Activated CD4-positive, alpha-beta T cell treated with anti-CD3 and anti-CD28 coated beads, Interleukin-2, amount 50 U/mL, for 24 hours (primary cell): ENCODE measurements at places on chromosomes 13 and 19.

GRCh38 chr13:51534041-51534817, 50.0 kb upstream of the WDFY2 start:
- peak; percentile 24 for DNase-seq

DNA sequence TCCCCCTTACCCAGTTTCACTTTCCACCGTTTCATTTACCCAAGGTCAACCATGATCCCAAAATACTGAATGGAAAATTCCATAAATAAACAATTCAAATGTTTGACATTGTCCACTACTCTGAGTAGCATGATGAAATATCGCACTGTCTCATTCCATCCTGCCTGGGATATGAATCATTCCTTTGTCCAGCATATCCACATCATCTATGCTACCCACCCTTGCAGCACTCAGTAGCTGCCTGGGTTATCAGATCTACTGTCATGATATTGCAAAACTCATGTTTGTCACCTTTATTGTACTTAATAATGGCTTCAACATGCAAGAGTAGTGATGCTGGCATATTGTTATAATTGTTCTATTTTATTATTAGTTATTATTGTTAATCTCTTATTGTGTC, 263.9 kb upstream of the NBEA start:
- no peak for DNase-seq

DNA sequence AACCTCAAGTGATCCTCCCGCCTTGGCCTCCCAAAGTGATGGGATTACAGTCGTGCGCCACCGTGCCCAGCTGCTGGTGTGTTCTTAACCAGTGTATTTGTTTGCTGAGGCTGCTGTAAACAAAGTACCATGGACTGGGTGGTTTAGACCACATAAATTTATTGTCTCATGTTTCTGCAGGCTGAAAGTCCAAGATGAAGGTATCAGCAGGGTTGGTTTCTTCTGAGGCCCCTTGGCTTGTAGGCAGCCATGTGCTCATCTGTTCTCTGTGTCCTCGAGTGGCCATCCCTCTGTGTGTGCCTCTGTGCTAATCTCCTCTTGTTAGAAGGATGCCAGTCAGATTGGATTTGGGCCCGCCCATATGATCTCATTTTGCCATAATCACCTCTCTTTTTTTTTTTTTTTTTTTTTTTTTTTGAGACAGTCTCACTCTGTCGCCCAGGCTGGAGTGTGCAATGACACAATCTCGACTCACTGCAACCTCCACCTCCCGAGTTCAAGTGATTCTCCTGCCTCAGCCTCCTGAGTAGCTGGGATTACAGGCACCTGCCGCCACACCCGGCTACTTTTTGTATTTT, 31.8 kb downstream of the PEX11G start:
- no peak for DNase-seq

- no peak for DNase-seq
Measured at GRCh38 chr19:31339411-31339810, 9.8 kb downstream of the TSHZ3 start.

- DNase-seq: no peak
Measured at GRCh38 chr19:3104708-3104983, 10.5 kb downstream of the GNA11 start.

- no peak for DNase-seq
Measured at GRCh38 chr13:33671560-33671959, 146.4 kb upstream of the RFC3 start.

GRCh38 chr19:45497791-45498190, 452 bp upstream of the PPM1N start:
- DNase-seq: no peak

- DNase-seq: no peak
Measured at GRCh38 chr19:41626877-41627276, at the start of gene CEACAM4. Gene CEACAM4 (minus strand): TSS chr19:41627074. CDS start chr19:41626963, 111 bp downstream.

- peak; percentile 89 for DNase-seq
Measured at GRCh38 chr19:42244347-42245220, 2.2 kb upstream of the GSK3A start.

DNA sequence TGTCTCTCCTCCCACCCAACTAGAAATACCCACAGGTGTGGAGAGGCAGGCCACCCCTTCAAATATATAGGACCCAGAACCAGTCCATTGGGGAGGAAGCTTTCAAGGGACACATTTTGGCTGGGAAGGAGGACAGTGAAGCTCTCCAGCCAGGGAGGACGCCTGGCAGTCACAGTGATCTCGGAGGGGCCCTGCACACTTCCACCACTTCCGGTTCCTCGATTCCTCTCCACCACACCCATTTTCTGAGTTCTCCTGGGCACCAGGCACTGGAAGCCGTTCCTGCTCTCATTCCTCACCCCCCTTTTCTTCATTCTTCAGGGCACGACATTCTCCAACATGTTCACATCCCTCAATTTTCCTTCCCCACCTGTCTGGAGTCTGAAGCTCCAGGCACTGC, 30.4 kb upstream of the CEACAM21 start:
- no peak for DNase-seq

DNA sequence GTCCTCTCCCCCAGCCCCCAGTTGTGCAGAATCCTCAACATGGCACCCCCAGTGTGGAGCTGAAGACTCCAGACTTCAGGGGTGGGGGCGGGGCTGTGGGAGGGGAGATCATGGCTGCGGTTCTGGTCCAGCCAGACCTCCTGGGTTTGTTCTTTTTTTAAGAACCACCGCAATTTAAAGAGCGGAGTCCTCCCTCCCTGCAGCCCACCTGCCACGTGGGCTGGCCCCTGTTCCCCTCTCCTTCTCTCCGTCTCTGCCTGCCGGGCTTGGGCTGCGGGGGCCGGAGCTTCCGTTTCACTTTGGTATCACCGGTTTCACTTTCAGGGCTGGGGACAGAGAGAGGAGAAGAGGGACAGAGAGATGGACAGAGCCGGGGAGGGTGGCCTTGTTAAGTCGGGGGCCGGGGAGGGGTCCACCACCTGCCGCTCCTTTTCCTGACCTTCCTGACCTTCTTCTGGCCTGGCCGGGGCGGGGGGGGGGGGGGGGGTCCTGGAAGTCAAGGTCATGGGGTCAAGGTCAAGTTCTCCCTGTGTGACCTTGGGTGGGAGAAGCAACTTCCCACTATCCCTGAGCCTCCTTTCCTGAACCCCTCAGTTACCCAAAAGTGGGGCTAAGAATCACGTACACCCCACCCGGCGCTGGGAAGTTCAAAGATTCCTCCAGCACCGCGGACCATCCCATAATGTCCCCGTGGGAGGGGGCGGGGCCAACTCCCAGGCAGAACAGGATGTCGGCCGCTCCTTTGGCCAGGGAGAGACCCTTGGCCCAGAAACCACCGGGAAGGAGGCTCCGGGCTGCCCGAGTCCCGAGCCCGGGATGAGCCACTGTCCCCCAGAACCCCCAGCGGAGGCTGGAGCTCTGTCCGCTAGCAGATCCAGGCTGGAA, 11.3 kb upstream of the ZBTB7A start:
- no peak for DNase-seq

GRCh38 chr19:46944918-46945628, 74.6 kb upstream of the NPAS1 start:
- DNase-seq: no peak

DNA sequence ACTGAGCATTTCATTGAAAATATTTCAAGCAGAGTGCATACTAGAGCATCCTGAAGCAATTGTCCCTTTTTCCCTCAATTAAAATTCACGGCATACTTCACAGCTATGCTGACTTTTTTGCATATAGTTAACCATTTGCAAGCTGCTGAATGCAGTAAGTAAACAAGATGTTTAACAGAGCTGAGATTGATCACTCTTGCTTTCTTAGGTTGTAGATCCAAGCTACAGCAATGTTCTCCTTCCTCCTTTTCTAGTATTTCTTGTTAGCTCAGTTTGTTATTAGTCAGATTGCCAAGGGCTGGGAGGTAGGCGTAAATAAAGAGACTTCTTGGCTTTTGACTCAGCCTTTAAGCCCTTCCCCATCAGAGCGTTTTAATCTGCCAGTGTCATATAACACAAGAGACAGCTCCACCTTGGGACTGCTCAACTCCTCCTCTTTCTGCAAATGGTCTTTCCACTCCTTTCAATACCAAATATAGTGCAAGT, at the start of gene SLITRK6:
TSS of gene SLITRK6 (minus strand) at position 323 of the 486 bp plus-strand sequence. CDS start 2,911 bp downstream, outside the sequence.
- no peak for DNase-seq

DNA sequence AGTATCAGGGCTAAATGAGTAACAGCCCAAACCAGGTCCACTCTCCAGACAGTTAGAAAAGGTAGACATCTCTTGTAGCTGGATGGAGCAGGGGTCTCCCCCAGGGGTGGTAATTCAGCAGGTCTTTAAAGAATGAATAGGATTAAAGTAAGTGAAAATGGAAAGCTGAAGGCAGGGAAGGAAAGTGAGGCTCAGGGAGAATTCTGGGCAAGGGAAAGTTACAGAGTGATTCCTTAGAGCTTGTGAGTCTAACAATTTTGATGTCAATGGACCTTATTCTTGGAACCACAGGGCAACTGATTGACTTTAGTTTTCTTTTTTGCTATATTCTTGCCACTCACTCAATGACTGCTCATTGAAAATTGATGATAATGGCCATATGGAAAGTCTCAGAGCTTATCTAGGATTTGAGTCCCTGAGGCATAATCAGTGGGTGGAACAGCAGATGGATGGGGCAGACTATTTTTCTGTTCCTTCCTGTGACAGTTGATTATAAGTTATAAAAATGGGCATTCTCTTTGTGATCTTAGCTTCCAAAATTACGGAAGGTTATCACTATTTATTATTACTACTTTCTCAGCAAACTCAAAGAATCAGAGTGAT, 76.9 kb downstream of the LRCH1 start:
- no peak for DNase-seq

- DNase-seq: no peak
Measured at GRCh38 chr19:4499855-4500254, 18.4 kb downstream of the PLIN4 start.

GRCh38 chr19:46186717-46187101, 38.7 kb downstream of the IGFL2 start:
- DNase-seq: no peak

GRCh38 chr13:28716511-28716910, 2.3 kb downstream of the SLC46A3 start:
- no peak for DNase-seq

DNA sequence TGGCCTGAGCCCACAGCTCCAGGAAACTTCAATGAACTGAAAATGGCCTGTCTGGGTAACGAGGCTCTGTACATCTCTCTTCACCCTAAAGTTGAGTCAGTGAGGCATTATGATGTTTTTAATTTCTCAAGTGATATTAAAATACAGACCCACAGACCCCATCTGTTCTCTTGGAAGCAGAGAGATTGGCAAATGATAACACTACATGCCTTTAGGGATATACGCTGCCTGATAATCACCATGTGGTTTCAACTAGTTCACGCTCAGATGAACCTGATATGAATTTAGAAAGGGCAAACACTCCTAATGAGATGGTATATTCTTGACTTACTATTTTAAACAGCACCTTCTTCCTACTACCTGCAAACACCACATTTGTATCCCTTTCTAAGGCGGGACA, 127.5 kb downstream of the RFC3 start:
- no peak for DNase-seq

DNA sequence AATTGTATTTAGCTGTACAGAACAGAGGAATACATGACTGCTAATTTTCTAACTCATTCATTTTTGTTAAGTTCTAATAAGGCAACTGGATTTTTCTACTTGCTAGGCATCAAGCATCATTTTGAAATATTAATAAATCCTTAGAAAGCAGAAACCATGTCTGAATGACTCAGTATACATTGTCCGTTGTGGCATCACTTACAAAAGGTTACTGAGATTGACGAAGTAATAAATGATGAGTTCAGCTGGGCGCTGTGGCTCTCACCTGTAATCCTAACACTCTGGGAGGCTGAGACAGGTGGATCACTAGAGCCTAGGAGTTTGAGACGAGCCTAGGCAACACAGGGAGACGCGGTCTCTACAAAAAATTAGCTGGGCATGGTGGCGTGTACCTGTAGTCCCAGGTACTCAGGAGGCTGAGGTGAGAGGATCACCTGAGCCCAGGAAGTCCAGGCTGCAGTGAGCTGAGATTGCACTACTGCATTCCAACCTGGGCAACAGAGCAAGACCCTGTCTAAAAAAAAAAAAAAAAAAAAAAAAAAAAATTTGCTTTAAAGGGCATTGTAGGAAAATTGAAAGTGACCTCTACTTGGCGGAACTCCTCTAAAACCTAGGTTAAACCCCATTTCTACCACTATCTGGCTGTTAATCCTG, 36.6 kb downstream of the LHFPL6 start:
- no peak for DNase-seq

DNA sequence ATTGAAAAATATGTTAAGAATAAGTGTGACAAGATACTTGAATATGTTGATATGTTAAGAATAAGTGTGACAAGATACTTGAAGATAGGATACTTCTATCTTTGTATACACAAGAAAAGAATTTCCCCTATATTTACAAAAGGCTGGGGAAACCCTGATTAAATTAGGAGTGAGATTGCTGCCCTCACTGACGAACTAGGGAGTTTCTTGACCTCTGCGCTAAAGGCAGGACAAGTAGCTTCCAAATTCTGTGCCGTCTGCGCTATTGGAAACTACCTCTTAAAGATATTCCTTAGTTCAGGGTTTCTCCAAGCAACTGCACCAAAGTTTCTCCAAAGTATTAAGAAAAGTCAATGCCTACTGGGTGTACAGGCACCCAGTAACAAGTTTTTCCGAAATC, 730 bp downstream of the ZNF260 start:
- DNase-seq: no peak

GRCh38 chr13:114064450-114065140, 67.8 kb downstream of the RASA3 start:
- DNase-seq: no peak

GRCh38 chr13:42597505-42597904, 23.6 kb downstream of the TNFSF11 start:
- DNase-seq: no peak

DNA sequence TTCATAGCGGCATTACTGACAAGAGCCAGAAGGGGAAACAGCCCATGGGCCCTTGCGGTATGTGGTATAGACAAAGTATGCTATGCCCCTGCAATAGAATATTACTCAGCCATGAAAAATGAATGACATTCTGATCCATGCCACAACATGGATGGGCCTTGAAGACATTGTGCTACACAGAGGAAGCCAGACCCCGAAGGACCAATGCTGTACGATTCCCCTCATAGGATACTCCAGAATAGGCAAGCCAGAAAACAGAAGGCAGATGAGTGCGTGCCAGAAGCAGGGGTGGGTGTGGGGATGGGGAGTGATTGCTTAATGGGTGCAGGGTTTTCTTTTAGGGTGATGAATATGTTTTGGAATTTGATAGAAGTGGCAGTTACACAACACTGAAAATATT, 342.0 kb downstream of the TEX29 start:
- no peak for DNase-seq

GRCh38 chr19:29880498-29881081, 61.4 kb upstream of the URI1 start:
- no peak for DNase-seq
